ENCODE measurements at places on chromosomes 3 and 15.

DNA sequence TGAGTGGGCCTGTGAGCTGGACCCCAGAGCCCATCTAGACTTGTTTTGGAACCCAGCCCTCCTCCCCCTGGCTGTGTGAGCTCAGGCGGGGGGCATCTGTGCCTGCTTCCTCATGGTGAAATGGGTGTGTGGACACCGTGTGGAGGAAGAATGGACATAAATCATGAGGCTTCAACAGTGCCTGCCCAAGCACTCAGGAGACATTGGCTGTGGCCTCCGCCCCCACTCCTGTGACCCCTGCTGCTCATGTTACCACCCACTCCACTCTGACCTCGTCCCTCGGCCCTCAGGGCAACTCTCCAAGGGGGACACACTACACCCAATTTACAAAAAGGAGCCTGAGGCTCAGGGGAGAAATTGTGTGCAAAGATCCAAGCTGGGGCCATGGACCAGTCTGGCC is 16.6 kb downstream of the TPRA1 start:
- no peak for DNase-seq

GRCh38 chr3:127856801-127857200 is 34.5 kb upstream of the MGLL start:
- no peak for DNase-seq

GRCh38 chr3:156837115-156837514 is 11.0 kb downstream of the LEKR1 start:
- DNase-seq = no peak

- DNase-seq = peak; percentile 37
Observed at GRCh38 chr3:32569540-32570420, 878 bp downstream of the DYNC1LI1 start.

- no peak for DNase-seq
Observed at GRCh38 chr3:156599089-156599874, 44.4 kb upstream of the SSR3 start.

DNA sequence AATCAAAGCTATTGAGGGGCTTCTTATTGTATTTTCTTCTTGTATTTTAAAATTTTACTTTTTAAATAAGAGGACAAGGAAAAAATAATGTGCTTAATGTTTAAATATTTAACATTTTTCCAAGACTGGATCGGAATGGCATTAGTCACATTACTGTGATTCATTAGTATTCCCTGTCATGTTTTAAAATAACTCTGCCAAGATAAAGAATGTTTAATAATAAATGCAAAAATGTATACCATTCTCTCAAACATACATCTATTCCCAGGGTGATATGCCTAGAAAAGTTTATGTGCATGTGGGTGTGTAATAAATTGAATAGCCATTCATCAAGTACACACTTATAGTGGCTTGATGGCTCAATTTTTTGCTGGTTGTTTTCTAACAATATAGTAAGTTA is 936.1 kb downstream of the PLOD2 start:
- DNase-seq = no peak

- DNase-seq = no peak
Observed at GRCh38 chr3:52240059-52240885, 1.3 kb upstream of the TWF2 start.

GRCh38 chr3:187735837-187736236 is 9.4 kb downstream of the BCL6 start:
- no peak for DNase-seq

DNA sequence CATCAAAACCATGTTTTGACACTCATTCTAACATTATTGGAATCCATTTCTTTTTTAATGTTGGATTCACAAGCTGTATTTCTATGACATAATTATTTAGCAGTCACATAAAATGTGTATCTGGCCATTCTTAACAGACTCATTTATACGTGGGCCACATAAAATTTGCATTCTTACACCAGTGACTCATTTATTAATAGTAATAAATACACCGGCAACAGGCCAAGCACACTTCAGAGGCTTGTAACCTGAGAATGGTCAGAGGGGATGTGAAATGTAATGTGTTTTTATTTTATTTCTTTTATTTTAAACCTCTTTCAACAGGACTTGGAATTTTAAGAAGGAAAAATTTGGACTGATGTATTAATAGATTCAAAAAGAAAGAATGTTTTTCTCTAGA is 384.9 kb upstream of the RARB start:
- no peak for DNase-seq

DNA sequence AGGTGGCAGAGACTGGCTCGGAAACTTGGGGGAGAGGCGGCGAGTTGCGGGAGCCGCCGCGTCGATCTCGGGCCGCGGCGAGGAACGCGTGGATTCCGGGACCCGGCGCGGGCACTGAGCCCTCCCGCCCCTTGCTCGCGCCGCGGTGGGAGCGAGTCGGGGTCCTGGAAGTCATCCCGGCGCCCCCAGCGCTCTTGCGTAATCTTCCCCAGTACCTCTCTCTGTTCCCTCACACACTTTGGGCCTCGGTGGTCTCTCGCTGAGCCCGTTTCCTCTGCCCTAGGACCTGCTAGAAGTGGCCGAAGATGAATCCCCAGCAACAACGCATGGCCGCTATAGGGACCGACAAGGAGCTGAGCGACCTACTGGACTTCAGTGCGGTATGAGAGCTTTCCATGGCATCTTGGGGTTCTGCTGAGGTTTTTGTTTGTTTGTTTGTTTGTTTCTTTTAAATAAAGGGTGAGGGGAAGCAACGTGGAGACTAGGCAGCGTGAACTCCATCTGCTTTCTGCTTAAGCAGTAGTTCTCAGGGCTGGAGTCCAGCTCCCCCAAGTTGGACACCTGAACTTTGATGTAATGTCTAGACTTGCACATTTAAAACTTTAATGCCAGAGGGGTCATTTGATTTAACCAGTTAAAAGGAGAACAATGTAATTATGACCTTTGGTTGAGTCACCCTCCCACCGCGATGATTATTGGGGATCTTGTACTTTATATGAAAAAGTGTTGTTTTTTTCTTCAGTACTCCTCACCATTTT is 1.3 kb downstream of the TCF12 start:
- peak; percentile 13 for DNase-seq

- DNase-seq = peak; percentile 21
Observed at GRCh38 chr3:122298239-122298638, 26.8 kb upstream of the CSTA start.

- DNase-seq = no peak
Observed at GRCh38 chr15:63436872-63437375, 55.3 kb upstream of the CA12 start.

DNA sequence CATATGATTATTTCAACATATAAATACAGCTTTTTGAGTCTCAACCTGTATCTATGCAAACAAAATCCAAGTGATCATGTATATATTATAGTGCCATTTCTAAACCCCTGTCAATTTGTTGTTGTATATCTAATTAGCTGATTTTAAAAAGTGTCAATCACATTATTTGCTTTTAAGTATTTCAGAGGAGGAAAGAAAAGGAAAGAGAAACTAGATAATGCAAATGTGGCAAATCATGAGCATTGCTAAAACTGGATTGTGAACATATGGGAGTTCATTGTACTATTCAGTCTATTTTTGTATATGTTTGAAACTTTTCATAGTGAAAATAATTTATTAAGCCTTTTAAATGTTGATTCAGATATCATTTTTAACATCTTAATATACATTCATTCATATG is 190.7 kb downstream of the ZIC4 start:
- no peak for DNase-seq

DNA sequence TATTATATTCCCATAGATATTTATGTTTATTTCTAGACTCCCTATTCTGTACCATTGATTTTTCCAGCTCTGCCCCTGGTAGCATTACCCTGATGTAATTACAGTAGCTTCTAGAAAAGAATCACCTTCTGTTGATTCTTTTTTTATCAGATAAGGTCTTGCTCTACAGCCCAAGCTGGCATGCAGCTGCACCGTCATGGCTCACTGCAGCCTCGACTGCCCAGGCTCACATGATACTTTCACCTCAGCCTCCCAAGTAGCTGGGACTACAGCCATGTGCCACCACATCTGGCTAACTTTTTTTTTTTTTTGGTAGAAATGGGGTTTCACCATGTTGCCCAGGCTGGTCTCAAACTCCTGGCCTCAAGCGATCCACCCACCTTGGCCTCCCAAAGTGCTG is 41.8 kb downstream of the SLC24A1 start:
- DNase-seq = no peak

DNA sequence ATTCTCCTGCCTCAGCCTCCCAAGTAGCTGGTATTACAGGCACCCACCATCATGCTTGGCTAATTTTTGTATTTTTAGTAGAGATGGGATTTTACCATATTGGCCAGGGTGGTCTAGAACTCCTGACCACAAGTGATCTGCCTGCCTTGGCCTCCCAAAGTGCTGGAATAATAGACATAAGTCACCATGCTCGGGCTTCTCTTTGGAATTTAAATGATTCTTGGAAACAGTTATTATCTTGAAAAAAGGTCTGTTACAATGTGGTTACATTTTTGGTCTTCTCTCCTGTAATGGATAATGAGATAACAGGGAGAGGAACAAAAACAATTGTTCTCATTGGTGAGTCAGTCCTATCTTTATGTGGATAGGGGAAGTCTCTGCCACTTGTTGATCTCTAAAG is 59.8 kb upstream of the AADACL2 start:
- DNase-seq = no peak

- DNase-seq = no peak
Observed at GRCh38 chr15:91304786-91305185, 204.7 kb downstream of the SV2B start.

- DNase-seq = no peak
Observed at GRCh38 chr3:10299679-10300078, 6.9 kb upstream of the GHRL start.

DNA sequence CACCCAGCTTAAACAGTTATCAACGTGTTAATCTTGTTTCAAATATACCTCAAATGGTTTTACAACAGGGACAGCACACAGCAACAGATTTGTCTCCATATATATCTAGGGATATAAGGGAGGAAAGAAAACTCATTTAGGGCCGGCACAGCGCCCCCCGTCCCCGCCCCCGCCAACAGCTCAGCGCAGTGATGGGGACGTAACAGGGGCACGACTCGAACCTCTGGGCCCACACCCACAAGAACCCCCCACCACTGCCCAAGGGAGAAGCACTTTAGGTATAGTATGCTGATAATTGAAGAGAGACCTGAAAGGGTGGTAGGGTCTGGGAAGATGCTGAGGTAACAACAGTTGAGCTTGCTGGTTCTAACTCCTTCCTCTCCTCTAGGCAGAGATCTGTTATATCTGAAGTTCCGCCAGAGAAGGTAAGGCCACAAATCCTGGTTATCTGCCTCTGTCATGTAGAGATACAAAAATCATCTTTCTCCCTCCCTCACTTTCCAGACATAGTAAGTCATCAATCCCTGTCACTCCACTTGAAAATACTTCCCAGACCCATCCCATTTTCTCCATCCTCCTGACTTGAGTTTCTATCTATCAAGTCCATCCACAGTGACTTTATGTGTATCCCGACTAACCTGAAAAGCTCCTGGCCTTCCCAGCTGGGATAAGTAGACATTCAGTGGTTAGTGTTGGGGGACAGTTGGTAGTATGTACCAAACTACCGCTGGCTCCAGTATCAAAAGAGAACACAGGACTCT is 126.9 kb downstream of the PDZRN3 start:
- no peak for DNase-seq

- no peak for DNase-seq
Observed at GRCh38 chr3:156417559-156418132, 137.3 kb downstream of the SSR3 start.

GRCh38 chr3:40653001-40653400 is 128.2 kb downstream of the ZNF621 start:
- no peak for DNase-seq

GRCh38 chr3:52046186-52046901 is 10.0 kb downstream of the DUSP7 start:
- no peak for DNase-seq

All from GM12892 (cell line).